ENCODE measurements at places on chromosomes 3 and 15. TPM values are rescaled to one million over a fixed set of nuclear protein-coding genes. Genes with fewer than 3 reads are reported as not detected.

DNA sequence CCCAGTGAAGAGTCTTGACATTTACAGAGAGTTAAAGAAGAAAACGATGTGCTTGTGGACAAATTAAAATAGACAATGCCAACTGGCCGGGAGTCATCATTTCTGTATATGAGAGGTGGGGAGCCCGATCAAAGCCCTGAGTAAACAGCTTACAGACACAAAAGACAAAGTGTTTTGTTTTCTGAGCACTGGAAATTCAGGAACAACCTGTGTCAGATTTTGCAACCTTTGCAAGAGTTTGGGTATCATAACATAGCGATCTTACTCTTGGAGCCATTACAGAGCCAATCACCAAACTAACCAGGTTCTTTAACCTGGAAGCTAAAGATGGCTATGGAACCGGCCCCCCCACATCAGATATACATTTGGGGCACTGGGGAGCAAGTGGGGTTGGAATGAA lies 101.9 kb upstream of the LRIG1 start:
- DNase-seq, result no peak

DNA sequence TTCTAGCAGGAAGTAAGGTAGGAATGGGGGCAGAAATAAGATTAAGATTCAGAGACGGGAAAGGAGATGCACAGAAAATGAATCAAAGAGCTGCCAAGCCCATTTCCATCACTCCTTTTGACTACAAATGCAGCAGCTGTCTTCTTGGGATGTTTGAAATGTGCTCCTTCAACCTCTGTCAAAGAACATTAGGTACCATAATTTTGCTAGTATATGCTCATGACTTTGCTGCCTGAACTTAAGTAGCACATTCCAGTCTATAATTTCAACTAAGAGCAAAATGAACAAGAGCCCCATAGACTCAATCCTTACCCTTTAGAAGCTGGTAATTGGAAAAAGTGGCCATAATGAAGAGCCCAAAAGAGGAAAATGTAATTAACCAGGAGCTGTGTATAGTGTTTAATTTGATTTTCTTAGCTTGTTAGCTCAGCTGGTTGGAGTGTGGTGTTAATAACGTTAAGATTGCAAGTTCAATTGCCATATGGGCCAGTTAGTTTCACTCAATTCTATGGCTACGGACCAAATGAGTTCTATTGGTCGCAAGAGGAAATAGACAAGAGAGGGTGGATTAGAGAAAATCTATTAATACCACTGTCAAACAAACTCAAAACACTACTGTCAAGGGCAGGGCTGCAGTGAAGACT lies 349.9 kb downstream of the ZBBX start:
- no peak for DNase-seq

DNA sequence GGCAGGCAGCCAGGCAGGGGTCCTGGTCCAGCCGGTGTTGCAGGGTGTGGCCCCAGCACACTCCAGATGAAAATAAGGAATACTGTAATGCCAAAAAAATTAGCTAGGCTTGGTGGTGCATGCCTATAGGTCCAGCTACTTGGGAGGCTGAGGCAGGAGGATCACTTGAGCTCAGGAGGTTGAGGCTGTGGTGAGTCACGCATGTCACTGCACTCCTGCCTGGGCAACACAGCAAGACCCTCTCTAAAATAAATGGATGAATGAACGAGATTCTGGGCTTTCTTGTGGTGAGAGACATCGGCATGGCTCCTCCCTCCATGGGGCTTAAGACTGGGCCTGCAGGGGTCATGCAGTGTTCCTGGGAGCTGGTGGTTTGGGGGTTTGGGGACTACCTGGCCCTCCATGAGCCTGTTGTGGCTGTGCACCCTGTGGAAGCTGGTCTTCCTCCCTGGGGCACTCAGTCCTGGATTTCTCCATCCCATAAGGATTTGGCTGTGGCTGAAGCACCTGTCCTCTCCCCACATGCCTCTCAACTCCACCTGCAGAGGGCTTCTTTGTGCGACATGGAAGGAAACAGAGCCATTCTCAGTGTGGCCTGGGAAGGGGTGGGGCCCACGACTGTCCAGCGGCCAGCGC lies 7.6 kb upstream of the RCCD1 start:
- DNase-seq, result no peak

DNA sequence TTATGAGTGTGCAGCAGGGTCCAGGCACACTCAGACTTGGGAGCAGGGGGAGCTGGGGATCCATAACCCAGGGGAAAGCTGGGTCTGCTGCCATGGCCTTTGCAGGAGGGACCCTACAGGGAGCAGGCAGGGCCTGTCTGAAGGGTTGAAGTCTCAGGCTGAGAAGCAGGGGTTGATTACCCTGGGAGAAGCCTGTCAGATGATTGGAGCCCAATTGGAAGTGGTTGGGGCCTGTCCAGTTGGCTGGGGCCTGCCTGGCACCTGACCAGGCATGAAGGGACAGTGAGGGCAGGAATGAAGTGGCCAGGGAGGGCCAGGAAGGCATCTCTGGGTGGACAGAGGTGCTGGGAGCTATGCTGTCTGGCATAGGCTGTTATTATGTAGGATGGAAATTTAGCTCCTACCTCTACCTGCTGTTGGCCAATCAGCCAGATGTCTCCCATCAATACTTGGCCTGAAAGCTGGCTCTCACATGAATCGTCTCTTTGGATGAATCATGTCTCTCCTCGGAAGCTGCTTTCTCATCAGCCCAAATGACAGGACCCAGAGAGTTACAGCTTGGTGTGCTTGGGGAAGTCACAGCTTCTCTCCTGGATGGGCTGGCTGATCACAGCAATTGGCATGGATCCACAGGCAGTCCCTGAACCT lies 27.4 kb upstream of the SLCO2A1 start:
- no peak for DNase-seq

DNA sequence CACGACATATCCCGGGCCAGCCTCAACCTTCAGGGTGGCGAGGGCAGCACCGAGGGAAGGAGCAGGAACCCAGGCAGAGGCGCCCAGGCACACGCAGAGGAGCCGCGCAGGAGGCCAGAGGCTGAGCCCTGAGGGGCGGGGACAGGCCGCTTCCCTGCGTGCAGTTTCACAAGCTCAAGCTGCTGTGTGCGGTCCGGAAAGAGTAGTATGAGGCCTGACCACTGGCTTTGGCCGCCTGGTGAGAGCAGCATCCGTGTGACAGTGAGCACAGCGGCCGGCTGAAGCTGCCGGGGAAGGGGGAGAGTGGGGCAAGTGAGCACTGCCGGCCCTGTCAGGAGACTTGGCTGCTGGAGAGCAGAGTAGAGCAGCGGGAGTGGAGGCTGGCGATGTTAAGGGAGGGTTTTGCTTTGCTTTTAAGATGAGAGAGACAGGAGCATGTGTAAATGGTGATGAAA lies 8.7 kb downstream of the ZDHHC19 start:
- DNase-seq, result no peak

DNA sequence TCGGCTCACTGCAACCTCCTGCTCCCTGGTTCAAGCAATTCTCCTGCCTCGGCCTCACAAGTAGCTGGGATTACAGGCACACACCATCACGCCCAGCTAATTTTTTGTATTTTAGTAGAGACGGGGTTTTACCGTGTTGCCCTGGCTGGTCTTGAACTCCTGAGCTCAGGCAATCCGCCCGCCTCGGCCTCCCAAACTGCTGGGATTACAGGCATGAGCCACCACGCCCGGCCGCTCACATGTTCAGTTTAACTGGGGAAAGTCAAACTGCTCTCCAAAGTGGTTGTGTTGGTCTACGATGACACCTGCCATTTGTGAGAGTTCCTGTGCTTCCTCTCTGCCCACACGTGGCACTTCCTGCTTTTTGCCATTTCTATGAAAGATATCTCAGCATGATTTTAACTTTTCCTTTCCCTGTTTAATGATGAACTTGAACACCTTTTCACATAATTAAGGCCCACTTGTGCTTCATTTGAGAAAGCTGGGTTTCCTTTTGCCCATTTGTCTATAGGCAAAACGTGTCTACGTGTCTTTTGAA lies 877 bp upstream of the GP5 start:
- DNase-seq, result no peak

DNA sequence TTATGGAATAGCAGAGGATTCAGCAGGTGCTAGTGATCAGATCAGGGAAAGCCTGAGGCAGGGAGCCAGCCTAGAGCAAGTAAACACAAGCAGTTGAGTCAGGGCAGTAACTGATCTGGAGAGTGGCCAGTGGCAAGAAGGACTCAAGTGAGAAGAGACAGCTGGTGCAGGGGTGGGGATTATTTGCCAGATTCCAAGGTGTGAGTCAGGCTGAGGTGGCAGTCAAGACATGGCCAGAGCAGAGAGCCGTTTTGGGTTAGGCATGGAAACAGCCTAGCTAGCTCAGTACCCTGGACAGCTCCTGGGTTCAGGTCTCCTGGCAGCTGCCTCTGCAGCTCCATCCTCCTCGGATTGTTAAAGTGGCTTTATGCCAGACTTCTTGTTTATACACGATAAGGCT lies 281.9 kb upstream of the ONECUT1 start:
- peak; percentile 71 for DNase-seq

GRCh38 chr15:66941108-66941711 lies 124.2 kb upstream of the SMAD3 start:
- peak; percentile 66 for DNase-seq

DNA sequence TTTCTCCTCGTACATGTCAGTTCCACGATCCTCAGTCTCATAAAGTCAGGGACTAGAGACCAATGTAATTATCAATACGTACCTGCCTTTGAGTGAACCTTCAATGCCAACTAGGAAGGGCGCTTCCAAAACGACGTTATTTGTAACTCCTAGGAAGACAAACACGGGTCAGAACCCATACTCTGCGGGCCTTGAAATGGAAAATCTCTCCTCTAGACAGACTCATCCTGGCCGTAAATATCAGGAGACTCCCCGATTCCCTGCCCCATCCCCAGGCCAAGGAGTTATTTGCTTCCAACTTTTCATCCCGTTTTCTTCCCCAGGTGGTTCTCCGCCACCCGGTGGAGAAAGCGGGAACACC lies 578 bp downstream of the OIP5 start:
- peak; percentile 81 for DNase-seq

GRCh38 chr3:25884981-25885380 lies 95.1 kb downstream of the OXSM start:
- no peak for DNase-seq

GRCh38 chr3:159831466-159831865 lies 157.2 kb upstream of the IL12A start:
- DNase-seq, result no peak

- no peak for DNase-seq
Measured at GRCh38 chr3:125142940-125143339, 69.6 kb downstream of the SLC12A8 start.

The SLC9C1 gene
- total RNA-seq, result 3.2 TPM

The FBLN2 gene
- total RNA-seq, result 84.3 TPM

The CPN2 gene
- not detected for total RNA-seq

The FAM3D gene
- 14.9 TPM for total RNA-seq

All from tongue (tissue), 3 donors.